H9 (cell line): ENCODE measurements at places on chromosomes 4 and X.

GRCh38 chr4:129109965-129110824, 14.2 kb downstream of the C4orf33 start:
- no peaks in the 10 kb centered on the region for H3K27me3 ChIP-seq
- no peak overlapping the region for H3K27ac ChIP-seq
- H3K36me3 ChIP-seq = no peaks in the 10 kb centered on the region
- H3K4me3 ChIP-seq = no peak overlapping the region
- DNase-seq = no peak

DNA sequence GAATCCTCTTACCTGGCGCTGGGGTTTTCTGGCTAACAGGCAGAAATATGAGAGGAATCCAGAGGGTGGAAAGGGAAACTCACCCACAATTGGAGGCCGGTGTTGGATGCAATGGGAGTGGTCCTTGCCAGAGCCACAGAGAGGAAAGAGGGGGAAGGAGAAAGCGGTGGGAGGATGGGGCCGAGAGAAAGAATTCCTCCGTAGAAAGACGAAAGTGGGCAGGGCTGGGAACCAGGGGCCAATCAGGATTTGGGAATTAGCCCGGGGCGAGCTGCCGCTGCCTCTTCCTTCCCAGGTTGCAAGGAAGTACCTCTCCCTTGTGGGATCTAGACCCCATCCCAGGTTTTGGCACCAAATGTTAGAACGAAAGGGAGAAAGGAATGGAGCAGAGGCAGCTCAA, 83.1 kb upstream of the SPIN4 start:
- no peak for DNase-seq
- no peak overlapping the region for H3K27ac ChIP-seq
- no peak overlapping the region for H3K4me3 ChIP-seq
- H3K27me3 ChIP-seq = no peaks in the 10 kb centered on the region
- peaks cover 21% of the 10 kb centered on the region; the same call in 2 of the 3 replicates for H3K36me3 ChIP-seq

DNA sequence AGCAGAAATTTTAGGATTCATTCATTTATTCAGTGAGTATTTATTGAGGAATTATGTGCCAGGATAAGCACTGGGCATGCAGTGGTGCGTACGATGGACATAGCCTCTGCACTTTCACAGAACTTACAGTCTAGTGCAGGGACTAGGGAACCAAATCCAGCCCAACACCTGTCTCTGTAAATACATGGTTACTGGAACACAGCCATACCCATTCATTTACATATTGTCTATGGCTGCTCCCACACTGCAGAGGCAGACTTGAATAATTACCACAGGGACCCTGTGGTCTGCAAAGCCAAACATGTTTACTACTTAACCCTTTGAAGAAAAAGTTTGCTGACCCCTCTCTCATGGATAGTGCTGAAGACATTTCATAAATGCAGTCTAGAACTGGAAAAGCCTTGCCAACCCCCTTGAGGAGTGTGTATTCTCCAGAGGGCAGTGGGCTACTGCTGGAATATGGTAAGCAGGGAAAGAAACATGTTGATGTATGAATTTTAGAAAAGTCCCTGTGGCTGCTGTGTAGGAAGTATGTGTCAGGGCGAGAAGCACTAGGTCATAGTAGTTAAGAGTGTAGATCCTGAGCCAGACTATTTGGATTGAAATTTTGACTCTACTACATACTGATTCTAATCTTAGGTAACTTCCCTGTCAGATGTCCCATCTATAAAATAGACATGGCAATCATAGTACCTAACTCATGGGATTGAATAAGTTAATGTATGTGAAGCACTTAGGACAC, 75.5 kb downstream of the GALNT7 start:
- no peak overlapping the region for H3K4me3 ChIP-seq
- H3K27ac ChIP-seq = no peak overlapping the region
- peaks cover 12% of the 10 kb centered on the region; the same call in 1 of the 2 replicates for H3K4me1 ChIP-seq

DNA sequence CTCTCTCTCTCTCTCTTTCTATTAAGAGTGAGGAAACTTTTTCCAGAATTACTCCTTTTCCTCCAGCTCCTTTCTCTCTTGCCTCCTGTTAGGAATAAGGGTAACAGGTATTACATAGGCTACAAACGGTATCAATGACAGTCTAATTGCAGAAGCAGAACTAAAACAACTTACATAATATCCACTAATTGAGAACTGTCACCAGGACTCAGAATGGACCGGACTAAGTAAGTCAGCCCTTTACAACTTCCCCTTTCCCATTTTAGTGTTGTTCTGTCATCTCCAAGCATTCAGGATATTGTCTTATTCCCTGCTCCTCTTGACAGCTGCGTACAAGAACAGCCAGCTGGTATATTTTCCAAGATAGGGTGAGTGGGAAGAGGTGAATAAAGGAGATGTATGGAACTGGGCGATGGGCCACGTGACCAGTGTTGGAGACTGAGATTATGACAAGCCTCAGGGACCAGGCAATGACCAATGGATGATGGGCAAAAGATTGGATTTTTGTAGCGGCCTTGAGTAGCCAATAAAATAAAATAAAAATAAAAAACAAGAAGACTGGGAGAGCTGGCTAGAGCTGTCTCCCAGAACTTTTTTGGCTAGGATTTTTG, 2.3 kb upstream of the FNIP2 start:
- no peaks in the 10 kb centered on the region for H3K27me3 ChIP-seq
- H3K36me3 ChIP-seq = no peaks in the 10 kb centered on the region; the same call in 2 of the 3 replicates
- no peaks in the 10 kb centered on the region for H3K4me1 ChIP-seq
- no peak overlapping the region for H3K27ac ChIP-seq
- DNase-seq = no peak
